NCI-H524 (cell line): ENCODE measurements at places on chromosomes 2 and 18.

GRCh38 chr18:26091047-26091630 lies 726 bp upstream of the SS18 start:
- DNase-seq, result peak; percentile 59

- peak; percentile 70 for DNase-seq
These were observed 136.7 kb downstream of the TMEM247 start for GRCh38 chr2:46615986-46616485.

DNA sequence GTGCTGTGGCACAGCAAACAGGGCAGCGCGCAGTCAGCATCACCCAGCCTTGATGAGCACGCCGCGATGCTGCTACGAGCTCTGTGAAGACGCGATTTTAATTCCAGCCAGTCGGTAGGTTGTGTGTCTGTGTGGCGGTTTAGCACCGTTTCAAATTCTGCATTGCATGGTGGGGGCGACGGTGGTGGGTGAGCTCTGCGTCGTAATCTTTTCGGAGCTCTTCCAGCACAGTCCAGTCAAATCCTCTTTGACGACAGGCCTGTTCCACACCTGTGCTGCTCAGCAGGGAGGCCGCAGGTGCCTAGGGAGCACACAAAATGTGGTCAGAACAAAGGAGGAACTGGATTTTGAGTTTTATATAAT lies 8.6 kb downstream of the ALLC start:
- no peak for DNase-seq

GRCh38 chr18:463403-463802 lies 37.1 kb downstream of the COLEC12 start:
- DNase-seq, result no peak

- no peak for DNase-seq
These were observed 181.7 kb upstream of the ALPP start for GRCh38 chr2:232196802-232197201.

DNA sequence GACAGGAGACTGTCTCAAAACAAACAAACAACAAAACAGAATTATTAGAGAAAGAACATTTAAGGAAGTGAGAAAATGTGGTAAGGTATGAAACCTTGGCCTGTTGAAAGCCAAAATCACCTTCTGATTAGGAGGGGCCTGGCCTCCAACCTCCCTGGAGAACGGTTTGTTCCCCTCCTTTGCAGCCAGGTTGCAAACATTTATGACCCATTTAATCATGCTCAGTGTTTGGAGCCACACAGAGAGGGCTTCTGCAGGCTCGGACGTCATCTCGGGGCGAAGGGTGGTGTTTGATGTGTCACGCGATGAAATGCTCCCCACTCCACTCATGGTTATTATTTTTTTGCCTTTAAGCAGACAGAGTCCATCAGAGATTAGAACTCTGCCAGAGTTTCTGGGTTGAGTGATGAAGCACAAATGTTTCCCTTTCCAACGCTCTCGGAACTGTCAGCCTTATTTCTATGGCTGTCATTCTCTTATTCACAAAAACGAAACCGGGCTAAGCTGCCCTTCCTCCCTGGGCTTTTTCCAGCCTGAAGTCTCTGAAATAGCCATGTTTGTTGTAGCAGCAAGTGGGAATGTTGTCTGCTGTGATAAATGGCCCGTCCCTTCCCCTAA lies 33.6 kb upstream of the ROCK2 start:
- no peak for DNase-seq
